CD4-positive, alpha-beta T cell treated with Interleukin-10 for 1 hour (primary cell): ENCODE measurements at places on chromosomes 4 and X.

DNA sequence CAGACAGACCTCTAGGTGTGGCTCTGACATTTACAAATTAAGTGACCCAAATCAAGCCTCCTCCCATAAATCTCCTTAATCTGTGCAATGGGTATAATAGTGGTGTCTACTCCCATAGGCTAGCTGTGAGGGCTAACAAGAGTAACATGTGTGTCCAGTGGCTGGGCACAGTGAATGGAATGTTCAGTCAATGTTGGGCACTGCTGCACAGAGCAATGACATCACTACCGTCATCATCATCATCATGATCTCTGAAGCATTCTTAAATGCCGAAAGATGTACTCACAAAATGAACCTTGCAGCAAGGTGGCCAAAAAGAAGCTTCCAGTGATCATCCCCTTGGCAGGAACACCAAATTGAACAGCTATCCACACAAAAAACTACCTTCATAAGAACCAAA is 43.5 kb downstream of the CHRNA9 start:
- DNase-seq = no peak

DNA sequence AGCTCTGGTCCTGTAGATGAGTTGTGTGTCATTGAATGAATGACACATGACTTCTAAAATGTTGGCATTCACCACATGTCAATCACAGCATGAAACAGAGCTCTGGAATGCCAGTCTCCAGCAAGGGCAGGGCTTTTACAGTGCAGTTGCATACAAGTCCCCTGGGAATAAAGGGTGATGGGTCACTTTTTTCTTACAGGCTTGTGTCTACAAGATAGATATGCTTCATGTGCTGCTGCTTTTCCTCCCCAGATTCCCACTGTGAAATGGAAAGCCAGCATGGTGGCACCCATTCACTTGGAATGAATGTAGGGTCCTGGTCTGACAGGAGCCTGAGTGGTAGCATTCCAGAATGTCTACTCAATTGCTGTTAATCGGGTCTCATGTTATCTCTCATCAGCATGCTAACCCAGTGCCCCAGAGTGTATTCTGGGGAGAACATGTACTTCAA is 159.1 kb upstream of the KIT start:
- DNase-seq = no peak

DNA sequence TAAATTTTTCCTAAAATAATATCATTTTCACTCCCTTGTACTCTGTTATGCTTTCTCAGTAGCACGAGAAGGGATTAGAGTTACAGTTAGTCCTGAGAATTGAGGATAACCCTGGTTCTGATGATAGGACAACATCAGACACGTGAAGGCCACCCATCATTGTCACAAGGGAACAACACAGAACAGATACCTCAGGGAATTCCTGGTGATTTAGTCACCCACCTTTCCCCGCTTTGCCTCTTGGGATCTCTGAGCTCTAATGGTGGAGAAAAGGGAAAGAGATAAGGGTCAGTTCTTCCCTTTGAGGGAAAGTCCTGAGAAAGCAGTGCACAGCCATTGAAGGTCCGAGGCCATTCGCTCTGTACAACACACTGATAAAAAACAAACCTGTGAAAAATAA is 112.3 kb upstream of the GALNT7 start:
- DNase-seq = no peak

GRCh38 chr4:24630937-24631336 is 46.6 kb upstream of the DHX15 start:
- DNase-seq = no peak

DNA sequence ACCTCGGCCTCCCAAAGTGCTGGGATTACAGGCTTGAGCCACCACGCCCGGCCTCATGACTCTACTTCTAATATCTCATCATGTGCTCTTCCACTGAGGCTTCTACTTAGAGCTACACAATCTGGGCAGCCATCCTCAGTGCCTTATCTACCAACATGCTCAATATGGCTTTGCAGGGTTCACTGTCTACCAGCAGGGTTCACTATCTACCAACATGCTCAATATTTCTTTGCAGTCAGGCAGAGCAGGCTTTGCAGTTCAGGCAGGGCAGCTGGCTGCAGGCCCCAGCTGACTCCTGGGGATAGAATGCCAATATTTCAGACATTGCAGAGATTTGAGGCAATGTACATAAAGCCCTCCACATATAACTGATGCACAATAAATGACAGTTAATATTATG is 47.5 kb downstream of the PKD2 start:
- no peak for DNase-seq

- DNase-seq = no peak
Measured at GRCh38 chr4:15776871-15777648, 1.1 kb upstream of the CD38 start.

GRCh38 chr4:185535612-185536410 is 504 bp upstream of the PDLIM3 start:
- DNase-seq = no peak

DNA sequence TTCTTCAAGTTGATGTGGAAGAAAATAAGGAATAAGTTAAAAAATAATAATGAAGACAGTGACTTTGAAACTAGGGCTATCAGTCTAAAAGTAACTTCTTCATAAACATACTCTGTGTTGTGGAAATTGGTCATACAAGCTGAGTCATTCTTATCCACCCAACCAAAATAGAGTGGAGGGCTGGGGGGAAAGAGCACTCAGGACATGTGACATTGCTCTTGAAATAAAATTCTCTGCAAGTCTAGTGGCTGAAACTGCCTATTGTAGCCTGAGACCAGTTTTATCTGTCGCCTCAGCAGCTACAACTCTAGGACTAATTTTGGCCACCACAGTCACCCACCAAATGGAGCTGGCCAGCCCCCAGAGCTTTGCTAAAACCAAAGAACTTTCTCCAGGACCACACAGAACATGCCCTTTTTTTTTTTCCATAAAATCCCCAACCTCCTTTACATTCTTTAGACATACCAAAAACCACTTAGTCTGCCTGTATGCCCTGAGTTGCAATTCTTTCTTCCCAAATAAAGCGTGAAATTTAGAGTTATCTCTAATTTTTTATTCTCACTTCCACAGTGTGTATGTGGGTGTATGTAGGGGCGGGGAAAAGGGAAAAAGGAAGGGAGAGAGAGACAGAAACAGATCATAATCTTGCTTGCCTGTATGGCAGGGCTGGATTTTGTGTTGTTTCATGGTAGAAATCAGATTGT is 23.0 kb upstream of the SLC25A4 start:
- DNase-seq = no peak

DNA sequence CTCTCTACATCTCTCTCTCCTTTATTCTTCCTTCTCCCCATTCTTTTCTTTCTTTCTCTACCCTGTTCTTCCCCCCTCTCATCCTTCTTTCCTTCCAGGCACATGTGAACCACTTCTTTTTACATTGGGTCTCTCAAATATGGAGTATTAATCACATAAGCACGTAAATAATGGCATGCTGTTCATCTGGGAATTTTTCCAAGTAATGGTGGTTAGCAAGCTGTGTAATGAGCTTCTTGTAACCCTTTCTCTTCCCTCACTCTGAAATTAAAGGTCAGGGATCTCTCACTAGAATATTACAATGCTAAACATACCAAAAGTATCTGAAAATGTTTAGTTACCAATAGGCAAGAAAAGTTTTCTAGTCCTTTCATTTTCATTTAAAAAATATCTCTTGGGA is 239.9 kb upstream of the TEX13A start:
- DNase-seq = no peak

DNA sequence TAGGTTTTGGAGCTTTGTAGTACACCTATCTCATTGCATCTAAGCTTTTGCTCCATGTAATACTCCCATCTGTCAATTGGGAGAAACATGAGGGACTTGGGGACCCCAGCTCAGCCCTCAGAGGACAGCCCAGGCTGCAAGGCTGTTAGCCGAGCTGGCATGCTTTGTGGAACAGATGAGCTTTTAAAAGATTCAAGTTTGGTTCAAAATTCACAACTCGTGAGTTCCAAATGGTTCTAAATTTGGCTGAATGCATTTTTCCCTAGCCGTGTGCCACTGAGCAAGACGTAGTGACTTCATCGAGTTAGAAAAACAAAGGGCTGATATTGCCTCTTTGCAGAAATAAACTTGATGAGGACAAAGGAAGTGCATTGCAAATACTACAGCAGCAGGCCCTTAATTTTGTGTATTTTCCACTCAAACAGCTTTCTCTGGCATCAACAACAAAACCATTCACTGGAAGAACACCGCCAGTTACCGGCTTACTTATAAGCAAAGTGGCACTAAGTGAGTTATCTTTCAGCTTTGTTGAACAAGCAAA is 165.0 kb upstream of the HS3ST1 start:
- no peak for DNase-seq

GRCh38 chrX:46754586-46755061 is 4.3 kb downstream of the SLC9A7 start:
- no peak for DNase-seq

- no peak for DNase-seq
Measured at GRCh38 chrX:153572601-153573000, 26.3 kb downstream of the CCNQ start.

- DNase-seq = no peak
Measured at GRCh38 chrX:110168585-110168984, 149.3 kb downstream of the AMMECR1 start.

GRCh38 chr4:101277671-101278070 is 69.7 kb downstream of the PPP3CA start:
- DNase-seq = no peak

GRCh38 chr4:55125087-55125721 is at the start of gene KDR:
Gene KDR, minus strand, starts transcription at chr4:55125595. Its CDS starts 302 bp downstream, at chr4:55125293.
- DNase-seq = no peak

- no peak for DNase-seq
Measured at GRCh38 chr4:157357887-157358286, 137.4 kb downstream of the GRIA2 start.

- DNase-seq = no peak
Measured at GRCh38 chr4:78691971-78692821, 84.0 kb upstream of the BMP2K start.

GRCh38 chrX:34778916-34779315 is 121.8 kb upstream of the TMEM47 start:
- no peak for DNase-seq

GRCh38 chr4:33715841-33716395 is 2528.4 kb downstream of the ARAP2 start:
- DNase-seq = no peak

GRCh38 chrX:131792789-131793462 is 230.2 kb upstream of the STK26 start:
- DNase-seq = no peak

DNA sequence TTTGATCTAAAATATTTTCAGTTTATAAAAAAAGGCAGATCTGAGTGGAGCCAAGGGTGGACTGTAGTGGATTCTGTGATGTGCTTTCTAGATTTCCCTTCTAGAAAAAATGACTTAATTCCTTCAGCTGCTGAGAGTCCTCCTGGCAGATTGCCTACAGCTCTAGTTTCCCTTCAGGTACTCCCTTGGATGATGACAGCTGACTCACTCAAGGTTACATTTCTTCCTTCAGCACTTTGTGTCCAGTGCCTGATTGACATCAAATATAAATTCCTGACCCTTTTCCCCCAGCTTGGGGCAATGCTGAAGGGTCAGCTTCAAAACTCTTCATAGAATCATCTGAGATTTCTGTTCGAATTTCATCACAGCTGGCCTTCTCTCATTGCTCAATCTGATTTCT is 161.7 kb downstream of the EMCN start:
- no peak for DNase-seq

DNA sequence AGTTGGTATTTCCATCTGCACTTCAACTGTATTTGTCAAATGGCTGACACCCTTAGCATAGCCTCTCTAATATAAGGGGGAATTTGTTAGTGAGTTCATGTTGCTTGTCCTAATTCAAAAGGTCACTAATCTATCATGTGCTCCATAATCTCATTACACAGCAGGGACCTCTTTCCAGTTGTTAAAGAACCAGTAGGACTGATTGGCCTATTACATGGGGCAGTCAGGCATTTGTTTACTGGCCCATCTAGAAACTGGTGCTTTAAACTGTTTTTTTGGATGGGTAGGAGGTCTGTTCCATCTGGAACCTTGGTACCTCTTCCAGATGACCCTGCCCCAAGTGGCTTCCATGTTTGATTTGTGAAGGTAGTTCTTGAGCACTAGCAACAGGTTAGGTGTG is 11.4 kb downstream of the ANK2 start:
- DNase-seq = no peak

- no peak for DNase-seq
Measured at GRCh38 chrX:72396117-72396516, 90.4 kb upstream of the CITED1 start.

- no peak for DNase-seq
Measured at GRCh38 chrX:14355556-14355955, 173.8 kb upstream of the GLRA2 start.

- DNase-seq = no peak
Measured at GRCh38 chrX:130211415-130212186, 39.8 kb downstream of the RAB33A start.

- no peak for DNase-seq
Measured at GRCh38 chrX:50106051-50106675, 94.6 kb downstream of the AKAP4 start.
